ENCODE measurements at places on chromosomes 11 and 22. TPM values are rescaled to one million over a fixed set of nuclear protein-coding genes. Genes with fewer than 3 reads are reported as not detected.

KIRREL3 gene
- total RNA-seq: 0.22 TPM

ACRV1 gene
- total RNA-seq: not detected

MPZL2 gene
- not detected for total RNA-seq

CDCA5 gene
- total RNA-seq: 32.4 TPM

TBX10 gene
- total RNA-seq: not detected

PATE4 gene
- total RNA-seq: not detected

SMIM35 gene
- not detected for total RNA-seq

THRSP gene
- total RNA-seq: not detected

ST13 gene
- total RNA-seq: 126 TPM

STK33 gene
- 0.57 TPM for total RNA-seq

NCR3LG1 gene
- 12.7 TPM for total RNA-seq

RASD2 gene
- not detected for total RNA-seq

GNB1L gene
- 4.8 TPM for total RNA-seq

AP5B1 gene
- total RNA-seq: 14.0 TPM

SNX32 gene
- total RNA-seq: not detected

MPPED2 gene
- total RNA-seq: not detected

NRGN gene
- total RNA-seq: not detected

PRAME gene
- 0.14 TPM for total RNA-seq

MRPL23 gene
- 99.1 TPM for total RNA-seq

CSRP3 gene
- not detected for total RNA-seq

OR2D2 gene
- total RNA-seq: 1.4 TPM

All from placental pericyte (primary cell).